ENCODE measurements at places on chromosomes 6 and 20.

DNA sequence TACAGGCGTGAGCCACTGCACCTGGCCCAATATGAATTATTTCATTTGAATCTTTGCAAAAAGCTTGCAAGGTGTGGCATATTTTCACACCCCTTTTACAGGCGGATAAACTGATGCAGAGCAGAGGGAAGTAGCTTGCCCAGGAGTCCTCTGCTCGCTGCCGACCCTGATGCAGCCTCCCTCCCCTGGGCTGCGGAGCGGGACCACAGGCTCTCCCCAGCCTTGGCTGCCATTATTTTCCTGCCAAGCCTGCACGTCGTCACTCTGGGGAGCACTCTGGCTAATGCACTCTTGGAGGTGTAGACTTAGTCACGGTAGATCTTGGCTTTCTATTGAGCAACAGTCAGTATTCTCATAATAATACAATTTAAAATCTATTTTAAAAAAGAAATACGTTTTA is 34.8 kb upstream of the DACT2 start:
- no peak for DNase-seq

- no peak for DNase-seq
Observed at GRCh38 chr20:31820228-31820627, 1.1 kb downstream of the MYLK2 start.

GRCh38 chr6:43211955-43212354 is 17.3 kb downstream of the DNPH1 start:
- no peak for DNase-seq

DNA sequence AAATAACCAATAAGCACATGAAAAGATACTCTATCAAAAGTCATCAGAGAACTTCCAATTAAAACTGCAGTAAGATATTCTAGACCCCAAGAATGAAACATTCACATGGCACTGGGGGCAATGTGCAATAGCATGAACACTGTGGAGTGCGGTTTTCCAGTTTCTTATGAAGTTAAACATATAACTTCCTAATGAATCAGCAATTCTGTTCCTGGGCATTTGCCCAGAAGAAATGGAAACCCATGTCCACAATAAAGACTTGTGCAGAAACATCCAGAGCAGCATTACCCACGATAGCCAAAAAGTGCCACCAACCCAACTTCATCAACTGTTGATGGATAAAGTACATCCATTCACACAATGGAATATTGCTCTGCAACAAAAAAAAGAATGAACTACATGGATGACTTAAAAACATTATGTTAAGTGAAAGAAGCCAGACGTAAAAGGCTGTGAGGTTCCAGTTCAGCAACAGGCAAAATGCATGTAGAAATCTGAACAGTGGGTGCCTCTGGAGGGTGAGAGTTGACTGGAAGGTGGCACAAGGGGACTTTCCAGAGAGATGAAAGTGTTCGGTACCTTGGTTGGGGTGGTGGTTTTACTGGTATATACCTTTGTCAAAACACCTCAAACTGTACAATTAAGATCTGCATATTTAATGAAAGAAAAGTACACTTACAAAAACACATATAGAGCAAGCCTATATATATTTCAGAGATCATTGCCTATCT is 207.2 kb upstream of the ECI2 start:
- no peak for DNase-seq

- no peak for DNase-seq
Observed at GRCh38 chr6:79168695-79168980, 65.8 kb downstream of the HMGN3 start.

DNA sequence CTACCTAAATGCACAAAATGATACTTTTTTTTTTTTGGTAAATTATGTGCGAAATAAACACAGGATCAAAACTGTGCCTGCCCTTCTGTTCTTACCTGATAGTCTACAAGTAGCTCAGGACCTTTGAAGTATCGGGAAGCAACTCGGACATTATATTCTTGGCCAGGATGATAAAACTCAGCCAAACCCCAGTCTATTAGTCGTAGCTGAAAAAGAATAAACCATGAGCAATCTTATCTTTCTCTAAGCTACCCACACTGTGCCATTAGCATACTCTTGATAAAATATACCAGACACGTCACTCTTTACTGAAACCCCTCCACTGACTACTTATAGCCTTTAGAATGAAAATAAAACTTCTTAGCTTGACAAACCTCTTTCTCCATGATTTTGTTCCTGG is 29.8 kb upstream of the TBC1D20 start:
- no peak for DNase-seq

DNA sequence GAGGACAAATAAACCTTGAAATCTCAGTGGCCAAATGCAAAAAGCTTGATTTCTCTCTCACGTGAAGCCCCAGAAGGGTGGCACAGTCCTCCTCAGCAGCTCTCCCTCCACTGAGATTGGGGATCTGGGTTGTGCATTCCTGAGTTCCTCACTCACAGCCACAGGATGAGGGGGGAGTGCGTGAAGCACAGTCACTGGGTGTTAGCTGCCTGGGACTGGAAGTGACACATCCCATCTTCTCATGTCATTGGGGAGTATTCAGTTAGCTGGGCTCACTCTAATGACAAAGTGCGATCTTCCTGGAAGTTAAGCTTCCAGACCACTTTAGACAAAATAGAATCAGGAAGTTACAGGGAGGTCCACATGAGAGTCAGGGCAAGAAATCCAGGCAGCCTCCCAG is 192.2 kb upstream of the LRFN2 start:
- DNase-seq, result no peak

- no peak for DNase-seq
Observed at GRCh38 chr6:141169419-141169818, 963.3 kb upstream of the GJE1 start.
